ENCODE measurements at places on chromosomes 11 and 22.

DNA sequence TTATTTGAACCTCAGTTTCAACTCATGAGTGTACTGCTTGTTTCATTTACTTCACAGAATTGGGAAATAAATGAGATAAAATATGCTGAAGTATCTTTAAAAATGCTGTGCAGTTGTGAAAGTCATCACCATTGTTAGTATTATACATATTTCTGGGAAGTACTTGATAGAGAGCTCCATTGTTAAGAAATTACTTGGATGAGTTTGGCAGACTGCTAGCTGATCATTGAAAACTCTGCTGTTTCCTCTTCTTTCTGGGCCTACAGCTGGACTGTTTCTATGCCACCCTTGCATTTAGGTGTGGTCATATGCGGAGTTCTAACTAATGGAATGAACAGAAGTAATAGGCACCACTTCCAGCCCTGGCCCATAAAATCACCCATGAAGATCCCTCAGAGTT, 10.0 kb downstream of the SIK2 start:
- DNase-seq = peak; percentile 71

DNA sequence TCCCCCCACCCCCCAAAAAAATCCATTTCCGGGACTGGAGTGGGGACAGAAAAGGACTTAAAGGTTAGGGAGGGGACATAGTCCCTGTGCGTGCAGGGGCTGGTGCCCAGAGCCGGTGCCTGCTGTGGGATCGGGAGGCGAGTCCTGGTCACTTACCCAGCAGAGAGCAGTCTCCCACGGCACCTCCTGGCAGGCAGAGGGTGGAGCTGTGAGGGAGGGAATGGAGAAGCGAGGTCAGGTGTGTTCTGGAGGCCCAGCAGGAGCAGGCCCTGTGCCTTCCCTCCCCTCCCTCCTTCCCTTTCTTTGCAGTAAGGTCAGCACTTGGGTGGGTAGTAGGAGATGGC, 28.4 kb downstream of the SHANK3 start:
- DNase-seq = no peak

DNA sequence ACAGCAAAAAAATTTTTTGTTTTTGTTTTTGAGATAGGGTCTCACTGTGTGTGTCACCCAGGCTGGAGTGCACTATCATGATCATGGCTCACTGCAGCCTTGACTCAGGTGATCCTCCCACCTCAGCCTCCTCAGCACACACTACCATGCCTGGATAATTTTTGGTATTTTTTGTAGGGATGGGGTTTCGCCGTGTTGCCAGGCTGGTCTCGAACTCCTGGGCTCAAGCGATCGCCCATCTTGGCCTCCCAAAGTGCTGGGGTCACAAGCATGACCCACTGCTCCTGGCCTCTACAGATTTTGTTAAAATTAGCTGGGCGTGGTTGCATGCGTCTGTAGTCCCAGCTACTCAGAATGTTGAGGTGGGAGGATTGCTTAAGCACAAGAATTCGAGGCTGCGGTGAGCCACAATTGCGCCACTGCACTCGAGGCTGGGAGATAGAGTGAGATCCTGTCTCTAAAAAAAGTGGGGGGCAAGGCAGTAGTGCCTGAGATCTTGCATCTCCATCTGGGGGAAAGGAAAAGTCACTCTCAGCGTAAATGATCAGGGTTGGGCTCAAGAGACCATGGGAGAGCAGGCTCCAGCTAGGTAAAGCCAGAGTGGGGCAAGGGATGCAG, 10.6 kb upstream of the DGKZ start:
- DNase-seq = no peak

- no peak for DNase-seq
Observed at GRCh38 chr11:39144351-39145130, 2314.9 kb downstream of the LRRC4C start.

DNA sequence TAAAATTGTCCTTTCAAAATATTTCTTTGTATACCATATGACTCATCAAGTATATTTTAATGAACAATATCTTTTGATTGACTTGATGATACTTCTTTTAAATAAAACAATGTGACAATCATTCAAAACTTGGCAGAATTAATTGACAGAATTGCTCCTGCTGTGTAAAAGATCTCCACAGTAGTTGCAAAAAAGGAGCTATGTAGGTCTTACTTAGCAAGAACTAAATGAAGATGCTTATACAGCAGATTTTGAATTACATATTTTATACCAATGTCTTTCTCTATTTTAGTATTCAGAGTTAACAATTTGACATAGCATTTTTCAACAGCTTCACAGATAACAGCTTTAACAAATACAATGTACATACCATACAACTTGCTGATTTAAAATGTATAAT, 144.9 kb downstream of the DYNC2H1 start:
- DNase-seq = no peak

DNA sequence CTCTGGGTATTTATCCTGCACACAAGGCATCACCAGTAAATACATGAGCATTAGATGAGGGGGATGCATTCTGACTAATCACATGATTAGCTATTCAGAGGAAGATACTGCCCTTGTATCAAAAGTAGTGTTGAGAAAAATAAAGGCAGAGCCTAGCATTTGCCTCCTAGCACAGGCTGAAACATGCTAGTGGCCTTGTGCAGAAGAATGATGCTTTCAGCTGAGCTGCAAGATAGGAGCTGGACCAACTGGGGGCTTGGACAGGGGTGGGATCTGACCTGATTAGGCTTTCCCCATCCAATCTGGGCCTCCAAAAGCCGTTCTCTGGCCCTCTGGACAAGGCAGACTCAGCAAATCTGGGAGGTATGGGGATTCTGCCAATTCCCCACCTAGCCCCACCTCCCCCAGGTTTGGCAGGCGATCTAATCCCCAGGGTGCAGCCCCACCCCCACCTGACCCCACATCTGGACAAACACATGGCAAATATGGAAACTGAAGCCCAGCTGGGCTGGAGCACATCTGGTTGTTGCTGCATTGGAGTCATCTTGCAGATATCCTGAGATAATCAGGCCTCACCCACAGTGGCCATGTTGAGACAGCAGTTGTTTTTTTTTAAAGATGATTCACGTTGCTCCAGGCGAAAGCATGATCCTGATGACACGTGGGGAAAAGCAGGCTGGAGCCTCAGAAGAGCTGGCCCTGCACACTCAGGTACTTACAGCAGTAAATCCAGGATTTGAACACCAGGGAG, 4.4 kb upstream of the MISFA start:
- DNase-seq = no peak

DNA sequence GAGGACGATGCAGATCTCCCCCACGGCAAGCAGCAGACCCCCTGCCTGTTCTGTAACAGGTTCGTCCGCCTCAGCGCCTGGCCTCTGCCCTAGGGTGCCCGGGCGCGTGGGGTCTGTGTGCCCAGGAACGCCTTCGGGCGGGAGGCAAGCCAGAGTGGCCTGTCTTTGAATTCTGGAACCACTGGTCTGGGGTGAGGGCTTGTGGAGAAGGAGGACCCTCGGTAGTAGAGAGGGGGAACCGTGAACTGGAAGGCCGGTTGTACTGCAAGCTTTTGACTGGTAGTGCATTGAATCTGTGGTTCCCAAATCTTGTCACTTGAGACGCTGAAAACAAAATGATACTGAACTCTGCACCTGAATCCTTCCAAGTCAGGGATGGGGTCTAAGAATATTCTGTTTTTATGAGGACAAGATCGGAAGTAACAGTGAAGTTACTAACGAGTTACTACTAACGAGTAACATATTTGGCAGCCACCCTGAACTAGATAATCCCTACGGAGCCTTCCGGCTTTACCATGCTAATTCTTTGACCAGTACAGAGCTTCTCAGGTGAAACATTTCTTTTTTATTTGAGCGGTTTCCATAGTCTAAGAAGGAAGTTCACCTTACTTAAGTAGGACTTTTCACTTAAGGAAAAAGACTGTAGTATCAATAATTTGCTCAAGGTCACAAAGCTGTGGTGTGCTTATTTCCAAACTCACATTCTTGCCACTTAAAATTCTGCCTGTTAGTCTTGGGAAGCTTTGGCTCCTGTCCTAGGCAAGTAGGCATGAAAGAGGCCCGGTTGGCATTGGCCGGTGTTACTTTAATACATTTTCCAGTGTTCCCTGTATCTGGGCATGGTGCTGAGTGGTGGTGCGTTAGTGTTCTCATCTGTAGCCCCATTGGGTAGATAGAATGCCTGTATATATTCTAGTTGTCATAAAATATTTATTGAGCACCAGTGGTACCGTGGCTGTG, 860 bp downstream of the PRMT3 start:
- no peak for DNase-seq

- DNase-seq = no peak
Observed at GRCh38 chr11:111674941-111675340, 72.7 kb downstream of the SIK2 start.

GRCh38 chr22:38611559-38611958, 41.6 kb upstream of the DMC1 start:
- DNase-seq = no peak

DNA sequence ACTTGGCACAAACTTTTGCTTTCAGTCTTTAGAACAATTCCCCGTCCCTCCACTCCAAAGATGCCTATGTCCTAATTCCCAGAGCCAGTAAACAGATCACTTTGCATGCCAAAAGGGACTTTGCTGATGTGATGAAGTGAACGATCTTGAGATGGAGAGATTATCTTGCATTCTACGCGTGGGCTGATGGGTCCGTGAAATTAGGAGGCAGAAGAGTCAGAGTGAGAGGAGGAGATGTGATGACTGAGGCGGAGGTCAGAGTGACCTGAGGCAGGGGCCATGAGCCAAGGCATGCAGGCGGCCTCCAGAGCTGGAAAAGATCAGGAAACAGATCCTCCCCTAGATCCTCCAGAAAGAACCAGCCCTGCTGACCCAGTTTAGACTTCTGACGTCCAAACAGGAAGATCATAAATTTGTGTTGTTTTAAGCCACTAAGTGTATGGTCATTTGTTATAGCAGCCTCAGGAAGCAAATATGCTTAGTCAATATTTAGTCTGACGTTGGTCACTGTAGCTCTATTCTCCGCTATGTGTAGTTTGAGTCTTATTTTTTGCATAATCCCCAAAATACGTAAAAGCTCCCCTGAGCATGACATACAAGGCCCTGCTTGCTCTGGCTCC, 76.0 kb upstream of the TIMP3 start:
- DNase-seq = no peak

- no peak for DNase-seq
Observed at GRCh38 chr22:42156121-42156520, 25.5 kb upstream of the CYP2D6 start.

DNA sequence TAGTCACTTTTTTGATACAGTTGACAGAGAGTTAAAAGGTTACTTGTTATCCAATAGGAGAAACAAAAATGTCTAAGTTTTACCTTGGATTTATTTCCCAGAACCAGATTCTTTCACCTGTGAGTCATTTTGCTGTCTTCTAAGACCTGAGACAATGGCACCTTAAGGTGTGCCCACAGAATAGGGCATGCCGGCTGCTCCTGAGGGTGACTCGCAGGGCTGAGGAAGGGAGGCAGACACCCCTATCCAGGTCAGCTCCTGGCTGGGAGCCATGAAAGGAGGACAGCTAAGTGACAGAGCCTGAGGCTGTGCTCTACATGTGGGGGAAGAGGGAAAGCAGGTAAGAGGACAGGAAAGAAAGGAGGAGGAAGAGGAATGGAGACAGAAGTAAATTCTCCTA, 67.8 kb downstream of the RASSF10 start:
- no peak for DNase-seq

DNA sequence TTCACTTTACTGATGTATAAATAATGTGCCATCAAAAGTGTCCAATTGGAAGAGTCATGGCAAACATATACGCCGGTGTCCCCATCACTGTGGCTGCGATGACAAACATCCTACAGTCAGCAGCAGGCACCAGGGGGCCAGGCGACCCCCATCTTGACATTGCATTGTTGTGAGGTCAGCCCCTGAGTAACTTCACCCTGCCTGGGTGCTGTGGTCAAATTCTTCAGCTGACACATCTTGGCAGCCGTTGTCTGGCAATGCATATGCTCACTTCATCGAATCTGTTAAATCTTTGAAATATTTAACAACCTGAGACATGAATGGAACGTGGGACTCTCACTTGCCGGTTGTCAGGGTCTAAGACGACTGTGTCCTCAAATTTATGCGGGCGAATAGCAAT, 430.9 kb downstream of the BRD1 start:
- no peak for DNase-seq

DNA sequence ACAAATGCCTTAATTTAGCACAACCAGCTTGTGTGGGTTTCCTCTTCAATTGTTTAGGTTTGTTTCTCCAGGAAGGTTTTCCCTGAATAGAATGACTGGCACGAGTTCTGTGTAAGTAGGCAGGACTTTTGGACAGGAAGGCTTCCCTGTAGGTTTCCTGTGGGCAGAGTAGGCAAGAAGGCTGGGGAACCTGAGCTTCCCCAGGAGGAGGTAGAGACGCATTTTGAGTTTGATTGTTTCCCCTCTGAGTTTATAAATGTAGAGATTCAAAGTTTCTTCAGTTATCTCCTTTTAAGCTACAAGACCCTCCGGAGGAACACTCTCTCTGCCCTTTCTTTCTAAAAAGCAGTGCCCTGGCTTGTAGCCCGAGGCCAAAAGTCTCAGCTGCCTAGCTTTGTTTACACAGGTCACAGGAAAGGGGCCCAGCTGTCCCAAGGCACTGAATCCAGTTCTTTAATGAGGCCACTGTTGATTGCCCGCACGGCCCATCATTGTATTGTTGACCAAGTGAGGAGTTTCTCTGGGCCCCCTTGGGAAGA, 66.6 kb upstream of the RDX start:
- no peak for DNase-seq

DNA sequence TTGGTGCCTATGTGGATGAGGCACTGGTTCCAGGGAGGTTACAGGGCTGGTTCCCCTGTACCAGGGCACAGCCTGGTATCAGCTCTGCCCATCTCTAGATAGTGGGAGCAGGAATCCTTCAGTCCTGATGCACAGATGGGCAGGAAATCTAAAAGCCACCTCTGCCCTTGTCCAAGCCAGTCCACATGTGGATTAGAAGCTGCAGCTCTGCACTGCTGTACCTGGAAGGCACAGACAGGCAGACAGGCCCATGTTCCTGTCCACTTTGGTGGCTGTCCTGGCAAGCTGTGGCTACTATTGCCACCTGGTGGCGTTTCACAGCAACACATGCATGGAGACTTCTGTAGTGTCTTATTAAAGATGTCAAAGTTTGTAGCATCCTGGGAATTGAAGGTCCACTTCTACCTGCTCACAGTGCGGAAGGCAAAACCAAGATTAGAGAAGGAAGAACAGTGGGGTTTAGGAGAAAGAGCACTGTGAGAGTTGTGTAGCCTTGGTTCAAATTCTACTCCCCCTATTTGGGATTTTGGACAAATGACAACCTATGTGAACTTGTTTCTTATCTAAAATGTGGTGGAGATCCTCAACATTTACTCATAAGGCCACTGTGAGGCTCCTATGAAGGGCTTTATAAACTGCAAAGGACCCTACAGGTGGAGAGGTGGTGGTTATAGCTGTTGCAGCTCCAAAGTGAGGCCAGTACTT, 30.1 kb downstream of the NAV2 start:
- peak; percentile 40 for DNase-seq

DNA sequence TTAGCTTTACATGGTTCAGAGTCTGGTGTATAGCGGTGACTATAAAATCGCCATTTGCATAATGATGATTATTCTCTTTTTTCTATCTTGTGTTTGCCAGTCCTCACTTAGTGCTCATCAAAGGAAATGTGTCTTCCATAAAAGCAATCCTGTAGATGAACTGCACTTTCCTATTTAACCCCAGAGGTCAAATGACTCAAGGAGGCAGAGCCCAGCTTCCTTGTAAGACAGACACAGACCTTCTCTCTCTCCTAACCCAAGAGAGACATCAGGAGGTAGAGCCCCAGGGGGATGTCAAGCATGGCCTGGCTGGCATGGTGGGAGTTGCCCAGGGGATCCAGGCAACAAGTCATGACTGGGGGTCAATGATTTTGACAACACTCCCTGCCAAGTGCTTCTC, 46.9 kb upstream of the CRTAM start:
- no peak for DNase-seq

GRCh38 chr11:71080239-71081097, 171.9 kb downstream of the SHANK2 start:
- peak; percentile 2 for DNase-seq
